ENCODE measurements at places on chromosomes 6 and 20.

DNA sequence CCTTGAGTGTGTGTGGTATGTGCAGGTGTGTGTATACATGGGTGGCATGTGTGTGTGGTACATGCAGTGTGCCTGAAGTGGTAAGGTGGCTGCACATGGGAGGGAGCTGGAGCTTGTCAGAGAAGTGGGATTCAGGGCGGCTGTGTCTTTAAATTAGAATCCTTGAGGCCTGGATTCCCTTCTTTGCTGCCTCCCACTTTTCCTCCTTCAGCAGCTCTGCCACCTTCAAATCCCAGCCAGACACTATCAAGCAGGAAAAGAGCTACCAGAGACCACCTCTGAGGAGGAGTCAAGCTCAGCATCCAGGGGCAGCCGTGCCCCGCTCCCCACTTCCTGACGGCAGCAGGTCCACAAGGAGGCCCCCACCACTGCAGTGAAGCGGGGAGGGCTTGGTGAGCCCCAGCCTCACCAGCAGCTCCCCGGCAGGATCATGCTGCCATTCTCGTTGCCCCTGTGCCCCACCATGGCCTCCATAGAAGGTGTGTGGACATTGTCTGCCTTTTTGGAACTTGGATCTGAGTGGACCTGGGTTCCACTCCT, 131.0 kb upstream of the MLN start:
- DNase-seq, result no peak

- no peak for DNase-seq
Observed at GRCh38 chr6:4613381-4613780, 162.8 kb upstream of the CDYL start.

GRCh38 chr6:5302220-5302946, 41.1 kb downstream of the FARS2 start:
- DNase-seq, result no peak

DNA sequence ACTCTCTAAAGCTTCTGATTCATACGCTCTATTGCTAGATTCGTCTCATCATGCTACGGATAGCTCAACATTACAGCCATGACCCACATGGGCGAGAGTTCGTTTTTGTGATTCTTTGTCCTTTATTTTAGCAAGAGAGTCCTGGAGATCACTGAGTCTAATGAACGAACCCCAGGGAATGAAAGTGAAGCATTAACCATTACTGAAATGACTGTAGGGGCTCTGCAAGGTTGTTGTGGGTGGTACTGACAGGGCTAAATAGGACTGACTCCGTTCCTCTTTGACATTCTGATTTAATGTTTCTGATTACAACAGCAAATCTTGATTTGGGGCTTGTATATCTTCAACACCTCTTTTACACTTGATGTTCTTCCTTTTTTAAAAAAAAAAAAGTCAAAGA, 13.7 kb upstream of the RTF2 start:
- DNase-seq, result no peak

- DNase-seq, result no peak
Observed at GRCh38 chr6:96761794-96762193, 75.5 kb downstream of the GPR63 start.

DNA sequence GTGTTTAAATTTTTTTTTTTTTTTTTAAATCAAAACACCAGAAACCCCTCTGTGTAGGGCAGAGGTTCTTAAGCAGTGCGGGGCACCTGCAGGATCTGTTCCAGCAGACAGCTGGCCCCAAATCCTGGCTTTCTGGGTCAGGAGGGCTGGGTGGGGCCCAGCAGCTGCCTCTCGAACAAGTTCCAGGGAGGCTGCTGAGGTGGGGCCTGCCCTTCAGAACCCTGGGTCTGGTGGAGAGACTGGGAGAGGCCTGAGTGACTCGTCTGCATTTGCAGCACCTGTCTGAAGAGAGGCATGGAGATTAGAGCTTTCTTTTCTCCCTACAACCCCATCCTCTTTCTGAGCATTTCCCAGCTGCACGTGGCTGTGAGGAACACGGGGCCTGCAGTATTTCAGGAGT, 8.4 kb downstream of the PSMG4 start:
- DNase-seq, result no peak

DNA sequence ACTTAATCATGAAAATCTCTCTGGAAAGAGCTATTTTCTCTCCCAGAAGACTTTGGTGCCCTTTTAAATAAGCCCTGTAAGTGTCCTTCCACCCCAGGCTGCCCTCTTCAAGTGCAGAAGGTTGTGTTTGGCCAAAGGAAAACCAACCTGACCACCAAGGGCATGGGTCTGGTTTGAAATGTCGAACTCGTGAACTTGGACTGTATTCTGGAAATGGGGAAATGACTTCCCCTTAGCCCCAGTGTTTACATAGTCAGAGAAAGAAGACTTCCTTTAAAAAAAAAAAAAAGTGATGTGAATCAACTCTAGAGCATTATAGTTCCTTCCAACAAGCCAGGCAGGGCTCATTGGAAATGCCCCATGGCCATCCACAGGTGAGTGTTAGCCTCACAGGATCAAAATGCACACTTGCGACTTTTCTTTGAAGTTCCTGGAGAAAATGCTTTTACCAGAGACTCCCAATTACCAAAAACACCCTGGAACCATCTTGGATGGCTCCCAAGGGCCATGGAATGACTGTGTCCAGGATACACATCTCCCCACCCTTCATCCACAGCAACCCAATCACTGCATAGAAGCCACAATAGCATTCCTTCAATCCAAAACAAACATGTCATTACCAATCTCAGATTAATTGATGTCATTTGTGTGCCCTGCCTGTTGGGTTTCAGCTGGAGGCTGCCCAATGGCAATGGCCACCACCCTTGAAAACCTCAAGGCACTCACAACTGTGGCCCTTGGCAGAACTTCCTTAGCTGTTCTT, 133.8 kb downstream of the CLIC5 start:
- no peak for DNase-seq

DNA sequence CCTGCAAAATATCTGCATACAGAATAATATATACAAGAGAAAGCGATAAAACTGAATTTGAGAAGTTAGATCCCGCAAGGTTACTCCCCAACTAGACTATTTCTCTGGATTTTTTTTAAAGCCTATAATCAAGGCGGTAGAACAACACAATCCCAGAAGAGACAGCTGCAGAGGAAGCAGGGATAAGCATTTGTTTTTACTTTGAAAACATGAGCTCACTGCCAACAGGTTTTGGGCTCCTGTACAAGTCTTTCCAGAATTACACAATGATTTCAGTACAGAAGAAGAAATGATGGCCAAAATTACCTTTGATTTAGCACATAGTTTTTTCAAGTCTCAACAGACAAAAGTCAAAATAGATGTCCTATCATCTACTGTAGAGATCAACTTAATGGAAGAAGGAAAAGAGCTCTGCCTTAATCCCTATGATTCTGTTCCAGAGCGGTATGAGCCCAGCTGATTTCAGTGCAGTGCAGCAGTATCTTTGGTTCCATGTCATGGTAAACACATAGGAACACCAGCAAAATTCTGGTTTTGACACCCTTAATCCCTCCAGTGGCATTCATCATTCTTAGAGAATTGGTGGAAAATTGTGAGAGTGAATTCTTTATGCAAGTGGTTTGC, 304.3 kb downstream of the HDGFL1 start:
- peak; percentile 3 for DNase-seq
